ENCODE measurements at places on chromosomes 5 and 9. TPM values are rescaled to one million over a fixed set of nuclear protein-coding genes. Genes with fewer than 3 reads are reported as not detected.

The IFT74 gene
- 15.5 TPM for total RNA-seq

The GLRA1 gene
- total RNA-seq: not detected

The RLN2 gene
- total RNA-seq: 0.92 TPM

The PCDHB12 gene
- not detected for total RNA-seq

The PCDHGC4 gene
- total RNA-seq: 0.54 TPM

The LCN15 gene
- not detected for total RNA-seq

The GRIA1 gene
- 0.42 TPM for total RNA-seq
